ENCODE measurements at places on chromosomes 7 and 10.

- no peak for DNase-seq
Observed at GRCh38 chr7:133371616-133372015, 118.7 kb downstream of the EXOC4 start.

DNA sequence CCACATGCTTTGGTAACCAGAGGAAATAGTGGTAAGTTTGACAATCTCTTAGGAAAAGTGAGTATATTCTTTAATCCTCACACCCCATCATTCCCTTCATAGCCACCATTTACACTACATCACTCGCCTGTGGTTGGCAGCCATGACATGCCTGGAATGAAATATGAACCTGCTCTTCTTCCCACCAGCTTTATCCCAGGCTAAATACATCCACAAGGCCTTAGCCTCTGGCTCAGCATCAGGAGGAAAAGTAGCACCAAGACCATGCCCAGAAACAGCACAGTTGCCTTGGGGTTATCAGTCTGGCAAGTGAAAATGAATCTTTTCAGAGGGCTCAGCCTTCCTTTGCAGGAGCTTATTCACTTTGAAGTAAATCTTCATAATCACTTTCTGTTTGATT, 40.3 kb downstream of the SGCE start:
- DNase-seq, result no peak

DNA sequence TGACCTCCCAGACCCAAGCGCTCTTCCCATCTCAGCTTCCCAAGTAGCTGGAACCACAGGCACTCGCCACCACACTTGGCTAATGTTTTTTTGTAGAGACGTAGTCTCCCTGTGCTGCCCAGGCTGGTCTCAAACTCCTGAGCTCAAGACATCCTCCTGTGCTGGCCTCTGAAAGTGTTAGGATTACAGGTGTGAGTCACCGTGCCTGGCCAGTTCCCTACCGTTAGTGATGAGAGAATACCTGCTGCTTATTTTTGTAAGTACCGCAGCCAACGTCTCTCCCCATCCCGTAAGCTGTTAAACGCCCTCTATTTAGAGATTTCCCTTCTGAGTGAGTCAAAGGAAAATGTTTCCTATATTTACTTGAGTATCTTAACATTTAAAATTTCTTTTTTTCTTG, 38.5 kb upstream of the PDLIM1 start:
- no peak for DNase-seq

DNA sequence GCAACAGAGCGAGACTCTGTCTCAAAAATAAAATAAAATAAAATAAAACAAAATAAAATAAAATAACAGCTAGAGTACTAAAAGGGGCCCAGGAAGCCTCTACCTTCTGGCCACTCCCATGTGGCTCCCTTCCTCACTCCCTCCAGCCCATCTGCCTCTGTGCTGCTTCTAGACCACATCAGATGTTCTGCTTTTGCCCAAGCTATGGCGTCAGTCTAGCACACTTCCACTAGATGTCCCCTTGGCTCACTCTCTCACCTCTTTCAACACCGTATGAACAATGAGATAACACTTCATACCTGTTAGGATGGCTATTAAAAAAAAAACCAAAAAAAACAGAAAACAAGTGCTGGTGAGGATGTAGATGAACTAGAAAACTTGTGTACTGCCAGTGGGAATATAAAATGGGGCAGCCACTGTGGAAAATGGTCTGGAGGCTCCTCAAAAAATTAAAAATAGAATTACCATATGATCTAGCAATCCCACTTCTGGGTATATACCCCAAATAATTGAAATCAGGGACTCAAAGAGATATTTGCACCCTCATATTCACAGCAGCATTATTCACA, 132.3 kb downstream of the ARHGAP22 start:
- no peak for DNase-seq

DNA sequence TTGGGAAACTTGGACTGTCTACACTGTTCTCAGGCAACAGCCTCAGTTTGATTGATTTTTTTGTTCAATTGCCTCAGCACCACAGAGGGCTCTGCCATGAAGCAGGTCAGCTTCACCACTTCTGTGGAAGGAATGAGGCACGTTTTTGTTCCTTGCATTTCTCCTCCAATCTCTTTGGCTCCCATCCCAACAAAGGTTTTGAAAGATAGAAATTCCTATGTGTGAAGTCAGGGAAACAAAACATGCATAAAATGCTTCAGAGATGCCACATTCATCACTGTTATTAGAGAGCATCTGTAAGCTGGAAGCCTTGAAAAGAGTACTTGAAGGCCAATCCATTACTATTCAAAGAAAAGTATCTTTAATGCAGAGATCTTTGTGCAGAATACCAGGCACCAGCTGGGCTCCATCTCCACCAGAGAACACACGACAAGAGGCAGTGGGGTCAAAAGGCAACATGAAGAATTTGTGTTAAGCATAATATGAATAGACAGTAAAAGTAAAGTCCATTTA, 249.1 kb upstream of the LYZL1 start:
- no peak for DNase-seq

DNA sequence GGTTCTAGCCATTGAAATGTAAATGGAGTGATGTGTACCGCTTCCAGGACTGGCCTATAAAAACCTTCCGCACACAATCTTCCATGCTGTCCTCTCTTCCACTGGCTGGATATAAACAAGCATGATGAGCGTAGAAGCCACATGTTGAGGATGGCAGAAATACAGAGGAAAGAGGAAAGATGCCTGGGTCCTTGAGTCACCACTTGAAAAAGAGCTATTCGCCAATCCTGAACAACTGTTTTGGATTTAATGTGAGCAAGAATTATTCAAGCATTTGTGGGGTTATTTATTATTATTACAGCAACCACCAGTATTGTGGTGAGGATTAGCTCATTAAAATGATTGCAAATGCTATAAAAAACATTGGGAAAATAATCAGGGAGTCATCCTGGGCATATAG, 45.8 kb upstream of the PLXNA4 start:
- no peak for DNase-seq

- no peak for DNase-seq
Observed at GRCh38 chr10:18271491-18271890, 131.3 kb downstream of the CACNB2 start.

DNA sequence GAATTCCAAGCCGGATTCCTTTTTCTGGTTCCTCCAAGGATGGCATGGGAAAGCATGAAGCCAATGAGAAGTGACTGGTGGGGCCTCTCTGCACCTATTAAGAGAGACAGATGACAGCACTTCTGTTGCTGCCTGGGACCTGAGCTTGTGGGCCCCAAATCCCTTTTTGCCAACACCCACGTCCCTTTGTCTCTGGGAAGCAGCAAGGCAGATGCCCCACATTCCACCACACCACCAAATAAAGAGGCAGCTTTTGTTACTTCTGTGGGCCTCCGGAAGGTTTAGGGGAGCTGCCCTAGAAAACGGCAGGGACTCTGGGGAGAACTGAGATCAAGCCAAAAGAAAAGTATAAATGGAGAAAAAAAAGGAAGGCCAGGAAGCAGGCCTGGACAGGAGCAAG, 3.4 kb downstream of the CCDC136 start:
- DNase-seq, result no peak

DNA sequence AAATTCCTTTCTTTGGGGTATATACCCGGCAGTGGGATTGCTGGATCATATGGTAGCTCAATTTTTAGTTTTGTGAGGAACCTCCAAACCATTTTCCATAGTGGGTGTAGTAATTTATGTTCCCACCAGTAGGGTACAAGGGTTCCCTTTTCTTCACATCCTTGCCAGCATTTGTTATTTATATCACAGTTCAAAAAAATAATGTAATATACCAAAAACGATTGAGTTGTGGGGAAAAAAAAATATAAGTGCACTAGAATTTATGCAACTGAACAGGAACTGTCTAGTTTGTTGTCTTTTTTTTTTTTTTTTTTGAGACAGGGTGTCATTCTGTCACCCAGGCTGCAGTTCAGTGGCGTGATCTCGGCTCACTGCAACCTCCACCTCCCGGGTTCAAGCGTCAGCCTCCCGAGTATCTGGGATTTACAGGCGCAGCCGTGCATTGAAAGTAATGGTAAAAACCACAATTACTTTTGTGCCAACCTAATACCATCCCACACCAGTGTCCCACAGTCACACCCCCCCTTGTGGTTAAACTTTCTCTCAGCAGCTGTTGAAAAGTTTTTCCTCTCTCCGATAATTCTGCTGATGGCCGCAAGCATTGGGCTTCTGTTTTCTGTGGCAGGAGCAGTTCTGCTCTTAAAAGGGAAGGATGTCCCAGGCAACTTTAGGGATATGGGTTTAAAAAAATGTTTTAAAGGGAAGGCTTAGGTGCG, 6.8 kb upstream of the LAT2 start:
- no peak for DNase-seq

- DNase-seq, result no peak
Observed at GRCh38 chr7:81501220-81501619, 268.6 kb downstream of the HGF start.
